Activated CD8-positive, alpha-beta memory T cell treated with anti-CD3 and anti-CD28 coated beads for 4 hours (primary cell): ENCODE measurements at places on chromosomes 6 and 20.

GRCh38 chr20:56368351-56369134 lies 9.8 kb downstream of the FAM210B start:
- DNase-seq, result no peak

GRCh38 chr20:57666106-57666833 lies 43.5 kb downstream of the PMEPA1 start:
- no peak for DNase-seq

GRCh38 chr20:10921491-10922010 lies 247.8 kb upstream of the JAG1 start:
- DNase-seq, result no peak

GRCh38 chr20:21326700-21327099 lies 23.6 kb downstream of the XRN2 start:
- DNase-seq, result no peak

- DNase-seq, result no peak
These were observed 175.7 kb downstream of the ALDH8A1 start for GRCh38 chr6:134774201-134774638.

DNA sequence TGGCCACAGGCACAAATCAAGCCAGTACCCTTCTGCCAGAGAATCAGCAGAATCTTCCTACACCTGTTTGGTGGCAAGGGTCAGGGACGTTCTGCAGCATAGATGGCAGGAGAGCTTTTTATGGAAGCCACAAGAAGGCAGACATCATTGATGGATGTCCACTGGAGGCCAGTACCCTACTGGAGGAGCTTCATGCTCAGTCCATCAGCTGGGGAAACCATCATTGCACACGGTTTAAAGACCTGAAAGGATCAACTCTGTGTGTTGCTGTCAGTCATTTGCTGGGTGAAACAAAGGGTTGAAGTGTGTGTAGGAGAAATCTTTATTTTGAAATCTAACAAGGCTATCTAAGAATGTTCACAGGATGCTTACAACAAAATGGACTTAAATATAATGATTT lies 158.9 kb upstream of the SASH1 start:
- no peak for DNase-seq

GRCh38 chr6:89387516-89388201 lies 24.4 kb downstream of the RRAGD start:
- no peak for DNase-seq

DNA sequence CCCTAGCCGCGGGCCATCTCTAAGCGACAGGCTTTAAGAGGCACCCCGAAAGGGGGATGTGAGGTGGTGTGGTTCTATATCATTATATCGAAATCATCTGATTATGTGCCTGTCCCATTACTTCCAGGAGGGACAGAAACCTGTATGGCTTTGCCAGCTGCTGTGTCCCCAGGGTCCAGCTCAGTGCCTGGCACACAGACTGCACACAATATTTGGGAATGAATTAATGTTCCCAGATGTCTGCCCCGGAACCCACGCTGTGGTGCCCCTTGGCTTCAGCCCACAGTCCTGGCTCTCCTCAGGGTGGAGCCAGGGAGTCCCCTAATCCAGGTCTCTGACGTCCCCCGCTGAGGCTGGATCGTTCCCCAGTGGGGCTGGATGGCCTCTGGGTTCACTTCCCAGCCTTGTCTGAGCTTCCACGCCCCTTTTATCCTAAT lies 8.9 kb upstream of the AHCY start:
- DNase-seq, result no peak
